ENCODE measurements at places on chromosomes 1 and 21. TPM values are rescaled to one million over a fixed set of nuclear protein-coding genes. Genes with fewer than 3 reads are reported as not detected.

- DNase-seq = no peak
These were observed 423 bp downstream of the SLAMF8 start for GRCh38 chr1:159827102-159827490.

DNA sequence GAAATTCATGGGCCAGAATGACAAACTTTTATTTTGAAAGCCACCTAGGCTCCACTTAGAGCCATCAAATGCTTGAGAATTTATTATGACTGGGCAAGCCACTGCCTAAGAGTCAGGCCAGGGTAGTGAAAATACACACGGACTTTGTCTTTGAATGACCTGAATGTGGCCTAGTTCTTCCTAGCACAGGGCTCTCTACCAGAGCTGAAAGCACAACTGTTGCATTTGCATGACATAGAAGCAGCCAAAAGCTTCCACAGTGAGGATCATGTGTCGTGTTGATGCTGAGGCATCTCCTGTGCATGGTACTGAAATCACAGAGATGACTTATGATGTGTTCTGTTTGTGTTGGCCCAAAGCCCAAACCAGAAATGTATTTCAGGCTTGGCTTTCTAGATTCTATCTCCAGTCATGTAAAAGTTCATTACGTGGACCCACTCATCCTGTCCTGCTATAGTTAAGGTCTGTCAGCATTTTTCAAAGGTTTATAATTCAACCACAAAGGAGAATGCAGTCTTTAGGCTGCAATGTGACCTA is 164.0 kb upstream of the UBE2U start:
- DNase-seq = peak; percentile 99

DNA sequence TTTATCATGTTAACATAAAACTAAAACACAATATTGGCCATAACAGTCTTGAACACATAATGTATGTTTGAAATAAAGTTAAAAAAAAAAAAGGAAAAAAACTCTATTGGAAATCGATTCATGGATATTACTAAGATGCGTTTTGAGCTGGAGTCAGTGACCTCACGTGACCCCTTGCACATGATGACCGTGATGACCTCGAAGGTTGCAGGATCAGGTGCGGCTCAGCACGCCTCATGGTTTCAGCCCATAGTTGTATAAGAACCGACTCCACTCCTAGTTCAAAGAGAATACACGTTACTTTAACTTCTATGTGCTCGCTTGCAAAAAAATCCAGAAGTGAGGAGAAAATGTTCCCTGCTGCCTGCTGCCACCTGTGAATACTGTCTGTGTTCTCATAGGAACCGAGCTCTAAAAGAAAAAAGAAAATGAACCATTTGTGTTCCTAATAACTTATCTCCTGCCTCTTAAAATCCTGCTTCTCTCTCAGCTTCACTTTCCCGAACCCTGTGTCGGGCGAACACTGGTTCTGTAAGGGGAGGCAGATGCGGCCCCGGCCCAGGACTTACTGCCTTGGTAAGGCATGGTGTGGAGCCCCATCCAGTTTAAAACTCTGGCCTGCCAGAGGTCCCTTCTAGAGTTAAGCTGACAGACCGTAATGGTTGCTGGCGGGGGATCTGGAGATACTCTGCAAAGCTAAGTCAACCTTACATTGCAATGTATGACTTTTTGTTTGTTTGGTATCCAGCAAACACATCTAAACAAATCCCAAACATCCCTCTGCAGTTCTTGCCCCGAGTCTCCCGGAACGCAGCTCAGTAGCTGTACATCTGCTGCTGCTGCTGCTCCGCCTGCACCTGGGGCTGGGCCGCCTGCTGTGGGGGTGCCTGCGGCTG is 33.8 kb upstream of the RIPK4 start:
- no peak for DNase-seq

GRCh38 chr1:51331206-51332100 is 1.1 kb upstream of the TTC39A start:
- DNase-seq = no peak

DNA sequence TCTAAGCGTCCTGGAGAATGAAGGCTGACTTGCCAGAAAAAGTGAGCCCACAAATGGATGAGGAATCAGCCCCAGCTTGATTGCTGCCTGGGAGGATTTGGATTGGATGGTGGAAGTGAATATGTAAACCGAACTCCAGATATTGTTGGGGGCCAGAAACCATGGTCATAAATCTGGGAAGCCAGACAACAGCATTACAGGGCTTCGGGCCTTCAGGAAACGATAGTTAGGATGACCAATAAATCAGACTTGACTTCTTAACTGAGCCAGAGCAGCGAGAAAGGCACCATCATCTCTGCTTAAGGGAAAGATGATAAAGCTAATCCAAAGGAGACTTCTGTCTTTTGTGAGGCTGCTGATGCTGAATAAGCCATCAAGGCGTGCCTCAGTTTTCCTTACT is 26.6 kb downstream of the FAM78B start:
- no peak for DNase-seq

- no peak for DNase-seq
These were observed 347.5 kb upstream of the DPYD start for GRCh38 chr1:98268316-98268715.

GRCh38 chr1:221606256-221606655 is 135.6 kb downstream of the DUSP10 start:
- DNase-seq = no peak

GRCh38 chr21:17636711-17637110 is 24.0 kb upstream of the BTG3 start:
- no peak for DNase-seq

DNA sequence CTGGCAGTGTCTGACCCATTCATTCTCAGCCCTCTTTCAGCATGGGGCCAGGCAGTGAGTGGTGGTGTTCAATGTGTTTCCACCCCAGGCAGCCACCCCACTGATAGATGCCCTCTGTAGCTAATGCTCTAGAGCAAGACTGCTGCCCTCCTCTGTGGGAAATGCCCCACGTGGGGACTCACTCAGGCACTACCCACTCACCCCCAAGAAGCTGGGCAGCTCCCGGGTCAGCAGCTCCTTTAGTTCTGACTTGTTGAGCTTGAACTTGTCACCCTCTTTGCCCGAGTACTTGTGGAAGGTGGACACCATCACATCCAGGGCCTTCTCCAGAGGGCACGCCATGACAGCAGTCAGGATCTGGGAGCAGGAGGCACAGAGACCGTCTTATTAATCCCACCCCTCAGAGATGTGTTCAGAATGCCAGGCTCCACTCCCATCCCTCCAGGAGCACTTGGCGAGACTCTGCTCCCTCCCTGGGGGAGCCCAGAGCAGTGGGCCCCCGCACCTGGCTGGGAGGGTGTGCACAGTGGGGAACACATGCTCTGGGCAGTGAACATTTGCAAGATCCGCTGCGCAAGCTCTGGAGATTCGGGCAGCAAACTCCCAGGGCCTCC is 1.0 kb downstream of the S100A4 start:
- no peak for DNase-seq

DNA sequence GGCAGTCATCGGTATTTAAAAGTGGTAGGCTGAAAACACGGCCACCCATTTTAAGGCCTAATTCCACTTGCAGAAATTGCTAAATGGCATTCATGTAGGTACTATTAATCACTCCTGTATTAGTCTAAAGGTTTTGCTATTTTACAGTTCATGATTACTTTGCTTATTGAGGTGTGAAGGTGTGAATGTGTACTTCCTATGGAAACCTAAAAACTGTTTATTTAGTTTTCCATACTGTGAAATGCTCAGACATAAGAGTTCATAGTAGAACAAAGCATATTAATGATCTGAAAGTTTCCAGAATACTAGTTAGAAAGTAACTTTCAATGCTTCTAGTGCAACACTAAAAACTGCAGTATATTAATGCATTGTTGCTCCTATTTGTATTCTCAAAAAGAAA is 69.8 kb downstream of the ITGB3BP start:
- DNase-seq = no peak

DNA sequence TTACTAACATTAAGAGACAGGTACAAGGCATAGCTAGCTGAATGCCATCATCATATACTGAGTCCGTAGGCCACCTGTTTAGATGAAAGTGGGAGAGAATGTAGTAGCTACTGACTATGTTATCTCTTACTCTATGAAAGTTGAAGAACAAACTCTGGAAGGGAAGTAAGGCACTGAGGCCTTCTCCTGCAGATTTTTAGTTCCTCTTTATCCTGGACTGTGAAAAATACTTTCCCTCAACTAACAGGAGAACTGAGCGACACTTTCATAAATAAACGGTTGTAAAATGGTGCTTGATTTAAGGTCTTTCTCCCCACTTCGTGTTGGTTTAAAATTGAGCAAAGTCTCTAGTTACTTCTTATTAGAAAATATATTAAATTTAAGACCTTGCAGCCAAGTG is 101.9 kb downstream of the FNBP1L start:
- DNase-seq = no peak

DNA sequence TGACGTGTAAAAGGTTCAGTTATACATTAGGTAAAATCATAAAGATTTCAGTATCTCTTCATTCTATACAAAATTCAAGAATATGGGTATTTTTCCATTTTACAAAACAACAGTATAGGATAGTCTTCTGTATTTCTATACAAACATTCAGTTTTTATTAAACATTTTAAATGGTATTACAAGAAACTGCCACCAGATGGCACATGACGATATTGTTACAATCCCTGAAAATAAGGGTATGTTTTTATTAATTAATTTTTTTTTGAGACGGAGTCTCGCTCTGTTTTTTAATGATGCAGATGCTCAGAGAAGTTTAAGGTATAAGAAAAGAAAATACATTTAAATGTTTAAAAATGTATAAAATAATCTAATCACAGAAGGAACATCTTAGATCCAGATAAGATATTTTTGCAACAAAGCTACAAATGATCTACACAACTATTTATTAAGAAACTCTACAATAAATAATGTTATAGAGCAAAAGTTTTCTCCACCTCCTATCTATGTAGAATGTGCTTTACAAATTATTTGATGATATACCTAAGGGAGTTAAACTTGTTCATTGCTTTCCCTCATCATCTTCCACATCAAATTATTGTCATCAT is 23.5 kb upstream of the RSBN1 start:
- peak; percentile 36 for DNase-seq

- DNase-seq = no peak
These were observed 9.1 kb downstream of the SGIP1 start for GRCh38 chr1:66542811-66543767.

DNA sequence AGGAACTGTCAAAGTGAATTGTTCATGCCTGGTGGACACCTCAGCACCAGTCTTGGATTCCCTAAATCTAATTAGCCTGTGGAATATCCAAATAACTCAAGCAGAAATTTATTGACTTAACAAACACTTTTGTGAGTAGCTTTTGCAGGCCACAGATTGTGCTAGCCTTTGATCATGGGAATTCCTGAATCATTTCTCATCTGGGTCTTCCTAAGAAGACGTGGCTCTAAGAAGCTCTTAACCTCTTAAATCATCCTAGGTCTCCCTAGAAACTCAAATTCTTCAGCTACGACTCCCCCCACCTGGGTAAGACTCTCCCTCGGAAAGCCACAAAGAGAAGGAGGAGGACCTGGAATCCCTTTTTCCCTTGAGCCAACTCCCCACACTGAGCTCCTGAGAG is 53.8 kb upstream of the PSEN2 start:
- DNase-seq = no peak

DNA sequence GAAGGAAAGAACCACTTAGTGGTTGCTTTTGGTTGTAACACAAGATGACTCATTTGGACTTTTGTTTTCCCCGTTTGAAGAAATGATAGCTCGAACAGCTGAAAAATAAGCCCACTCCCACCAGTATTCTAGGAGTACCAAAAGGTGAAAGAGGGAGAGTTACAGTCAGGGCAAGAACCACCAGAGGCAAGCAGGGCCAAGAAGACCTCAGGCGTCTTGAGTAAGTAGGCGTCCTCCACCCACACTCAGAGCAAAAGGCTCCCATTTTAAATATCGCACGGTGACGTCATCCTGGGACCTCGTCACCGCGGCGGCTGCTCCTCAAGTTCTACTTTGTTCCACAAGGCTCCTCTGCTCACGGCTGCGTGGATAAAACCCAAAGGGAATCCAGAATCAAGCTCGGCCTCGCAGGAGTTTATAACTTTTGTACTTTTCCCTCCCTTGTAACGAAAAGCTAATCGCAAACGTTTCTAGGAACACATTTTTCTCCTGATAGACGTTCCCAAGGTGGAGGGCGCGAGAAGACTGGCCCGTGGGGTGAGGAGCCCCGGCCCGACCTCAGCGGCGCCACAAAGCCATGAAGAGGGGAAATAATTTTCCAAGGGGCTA is 1.2 kb downstream of the BTG3 start:
- DNase-seq = peak; percentile 75

DNA sequence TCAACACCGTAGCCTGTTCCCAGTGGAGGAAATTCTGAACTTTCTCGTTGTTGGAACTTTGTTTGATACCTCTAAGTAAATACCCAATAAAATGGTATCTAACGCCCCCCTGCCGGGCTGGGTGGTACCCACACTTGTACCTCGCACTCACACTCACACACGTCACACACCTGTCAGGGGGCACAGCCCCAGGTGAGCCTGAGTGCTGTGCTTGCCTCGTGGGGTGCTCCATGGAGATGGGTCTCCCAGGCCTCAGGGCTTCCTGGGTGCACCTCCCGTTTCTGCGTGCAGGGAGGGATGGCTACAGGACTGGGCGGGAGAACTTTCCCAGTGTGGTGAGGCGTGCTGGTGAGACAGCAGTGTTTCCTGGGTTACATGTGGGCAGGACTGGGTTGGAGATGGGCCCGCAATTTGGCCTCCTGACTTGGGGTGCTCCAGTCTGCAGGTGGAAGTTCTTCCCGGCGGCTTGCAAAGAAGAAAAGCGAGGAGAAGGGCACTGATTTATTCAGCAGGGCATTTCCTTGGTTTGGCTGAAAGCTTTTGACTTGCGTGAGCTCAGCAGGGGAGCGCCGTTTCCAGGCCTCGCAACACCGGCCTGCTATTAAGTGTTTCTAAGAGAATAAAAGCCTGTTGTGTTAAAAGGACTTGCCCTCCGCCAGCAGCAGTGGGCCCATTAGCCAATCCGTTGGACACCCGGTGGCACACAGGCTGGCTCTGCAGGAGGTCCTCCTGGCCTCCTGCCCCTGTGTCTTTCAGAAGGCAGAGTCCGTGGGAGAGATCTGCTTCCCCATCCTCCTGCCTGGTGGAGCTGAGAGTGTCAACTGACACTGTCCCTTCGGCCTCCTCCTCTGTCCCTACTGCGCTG is 79.7 kb downstream of the KIF26B start:
- DNase-seq = no peak

DNA sequence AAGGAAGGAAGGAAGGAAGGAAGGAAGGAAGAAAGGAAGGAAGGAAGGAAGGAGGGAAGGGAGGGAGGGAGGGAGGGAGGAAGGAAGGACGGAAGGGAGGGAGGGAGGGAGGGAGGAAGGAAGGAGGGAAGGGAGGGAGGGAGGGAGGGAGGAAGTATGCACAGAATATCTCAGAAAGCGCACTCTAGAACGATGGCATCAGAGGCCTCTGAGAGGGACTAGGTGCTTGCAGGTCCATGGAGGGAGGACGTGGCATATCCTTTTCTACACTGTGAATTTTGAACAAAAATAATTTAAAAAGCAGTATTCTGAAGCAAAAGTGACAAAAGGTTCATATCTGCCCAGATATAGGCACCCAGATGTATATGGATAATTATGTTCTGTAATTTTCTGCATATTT is 65.5 kb downstream of the SYF2 start:
- DNase-seq = no peak

The MSH4 gene
- polyA plus RNA-seq = not detected

The TMEM82 gene
- polyA plus RNA-seq = not detected

The C1orf87 gene
- polyA plus RNA-seq = not detected

The SLC5A9 gene
- not detected for polyA plus RNA-seq

The VCAM1 gene
- polyA plus RNA-seq = not detected

Data from foreskin keratinocyte (primary cell).